T-cell (primary cell): ENCODE measurements at places on chromosomes 3 and 15. TPM values are rescaled to one million over a fixed set of nuclear protein-coding genes. Genes with fewer than 3 reads are reported as not detected.

The ZMAT3 gene
- 24.1 TPM for total RNA-seq

The CACNA2D3 gene
- total RNA-seq = not detected

- no peak for DNase-seq
Observed at GRCh38 chr3:38454178-38454883, 641 bp downstream of the ACVR2B start.

DNA sequence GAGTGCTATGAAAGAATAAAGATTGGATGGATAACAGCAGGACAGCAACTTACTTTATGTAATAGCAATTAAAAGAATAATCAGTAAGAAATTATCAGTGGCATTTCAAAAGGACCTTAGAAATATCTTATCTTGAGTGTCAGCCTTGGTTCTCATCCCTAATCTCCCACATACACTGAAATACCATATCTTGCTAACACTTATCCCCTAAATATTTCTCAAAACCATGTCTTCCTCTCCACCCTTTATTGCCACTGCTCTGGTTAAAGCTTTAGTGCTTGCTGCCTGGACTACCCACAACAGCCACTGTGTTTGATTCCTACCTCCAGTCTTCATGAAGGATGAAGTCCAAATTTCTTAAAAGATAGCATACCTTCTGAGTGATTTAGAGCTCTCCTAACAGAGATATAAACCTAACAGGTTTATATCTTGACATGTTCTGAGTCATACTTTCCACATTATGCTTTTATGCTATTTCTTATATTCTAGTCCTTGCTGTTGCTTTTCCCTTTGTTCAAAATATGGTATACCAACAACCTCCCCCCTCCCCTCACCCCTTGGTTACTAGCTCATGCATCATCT is 202.8 kb downstream of the RSRC1 start:
- no peak for DNase-seq

The LSMEM2 gene
- total RNA-seq = not detected

The TP53BP1 gene
- 31.7 TPM for total RNA-seq

The CPN2 gene
- not detected for total RNA-seq

- no peak for DNase-seq
Observed at GRCh38 chr3:20646425-20646824, 460.4 kb upstream of the SGO1 start.

The PRSS50 gene
- total RNA-seq = not detected

The NR1I2 gene
- total RNA-seq = 0.35 TPM

The NUP210 gene
- total RNA-seq = 117 TPM

DNA sequence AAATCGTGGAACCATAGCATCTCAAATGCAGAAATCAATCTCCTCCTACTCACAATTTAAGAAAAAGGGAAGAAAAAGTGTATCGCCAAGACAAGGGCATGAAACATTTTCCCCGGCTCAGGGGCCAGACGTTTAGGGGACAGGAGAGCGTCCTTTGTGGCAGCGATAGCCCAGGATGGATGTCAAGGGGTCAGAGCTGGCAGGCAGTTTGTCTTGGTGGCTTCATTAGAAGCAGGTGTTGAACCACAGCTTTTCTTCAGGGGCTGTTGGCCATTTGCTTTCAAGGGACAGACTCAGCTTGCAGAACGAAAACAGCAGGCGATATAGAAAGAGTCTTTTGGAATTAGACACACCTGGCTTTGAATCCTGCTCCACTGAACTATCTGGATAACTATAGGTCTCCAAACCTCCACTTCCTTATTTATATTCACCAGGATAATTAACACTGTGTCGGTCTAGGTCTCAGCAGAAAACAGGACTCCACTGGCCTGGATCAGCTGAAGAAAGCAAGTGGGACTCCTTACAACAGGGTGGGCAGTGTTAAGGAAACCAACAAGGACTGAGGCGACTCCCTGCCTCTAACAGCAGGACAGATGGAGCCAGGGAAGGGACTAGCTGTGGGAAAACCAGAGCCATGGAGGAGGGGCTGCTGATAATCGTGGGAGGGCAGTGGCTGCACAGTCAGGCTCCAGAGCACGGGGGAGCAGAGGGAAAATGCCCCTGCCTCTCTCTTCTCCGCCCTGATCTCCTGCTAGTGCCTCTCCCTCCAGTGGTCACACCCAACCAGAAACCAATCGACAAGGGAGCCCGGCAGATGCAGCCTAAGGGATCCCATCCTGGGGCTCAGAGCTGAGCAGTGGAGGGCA is 123.6 kb downstream of the LIPC start:
- no peak for DNase-seq

The SLC28A2 gene
- not detected for total RNA-seq

DNA sequence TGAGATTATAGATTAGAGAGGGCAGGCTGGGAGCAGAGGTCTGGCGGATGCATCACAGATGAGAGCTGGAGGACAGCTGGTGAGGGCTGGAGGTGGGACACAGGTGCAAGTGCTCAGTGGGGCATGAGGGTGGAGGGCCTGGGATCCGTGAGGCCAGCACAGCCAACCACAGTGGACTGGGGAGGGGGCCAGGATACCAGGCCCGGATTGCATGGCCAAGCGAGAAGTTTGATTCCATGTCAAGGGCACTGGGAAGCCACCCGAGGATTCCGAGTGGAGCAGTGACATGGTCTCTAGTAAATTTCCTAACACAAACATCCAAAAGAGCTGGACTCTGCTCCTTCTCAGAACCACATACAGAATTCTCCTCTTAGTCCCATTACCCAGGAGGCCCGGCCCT is 44.0 kb upstream of the SLC41A3 start:
- no peak for DNase-seq

DNA sequence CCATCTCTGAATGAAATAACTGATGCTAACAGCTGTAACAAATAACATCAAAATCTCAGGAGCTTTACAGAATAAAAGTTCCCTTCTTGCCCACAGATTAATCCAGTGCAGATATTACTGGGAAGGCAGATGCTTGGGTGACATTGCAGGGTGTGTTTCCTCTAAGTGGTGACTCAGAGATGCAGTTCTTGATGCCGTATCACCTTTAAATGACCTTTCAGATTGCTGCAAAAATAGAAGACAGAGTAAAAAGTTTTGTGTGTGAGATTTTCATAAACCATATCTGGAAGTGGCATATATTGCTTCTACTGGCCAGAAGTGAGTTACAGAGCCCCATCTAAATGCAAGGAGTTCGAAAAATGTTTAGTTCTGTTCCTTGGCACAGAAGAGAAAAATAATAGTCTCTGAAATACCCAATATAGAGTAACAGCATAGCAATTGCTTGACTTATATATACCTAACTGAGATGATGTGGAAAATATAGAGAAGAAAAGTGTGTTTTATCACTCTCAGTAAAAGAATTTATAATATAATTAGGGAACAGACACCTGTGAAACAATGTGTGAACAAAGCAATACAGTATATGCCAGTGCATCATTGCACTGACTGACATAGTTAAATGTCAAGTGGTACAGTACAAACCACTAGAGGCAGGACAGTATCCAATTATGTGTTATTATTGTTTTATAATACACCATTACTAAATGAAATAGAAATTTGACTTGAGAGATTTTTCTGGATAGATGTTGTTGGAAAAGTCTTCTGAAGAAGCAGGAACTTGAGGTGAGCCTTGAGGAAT is 430.7 kb upstream of the CBLB start:
- DNase-seq = no peak
